GM12878 (cell line): ENCODE measurements at places on chromosomes 6 and 20.

GRCh38 chr20:48850257-48850976 is 22.6 kb upstream of the PREX1 start:
- H3K4me1 ChIP-seq = peaks cover 37% of the 10 kb centered on the region
- H3K4me3 ChIP-seq = no peak overlapping the region
- no peak overlapping the region; the same call in 1 of the 2 replicates for H3K27ac ChIP-seq
- DNase-seq = no peak
- H3K27me3 ChIP-seq = no peaks in the 10 kb centered on the region

DNA sequence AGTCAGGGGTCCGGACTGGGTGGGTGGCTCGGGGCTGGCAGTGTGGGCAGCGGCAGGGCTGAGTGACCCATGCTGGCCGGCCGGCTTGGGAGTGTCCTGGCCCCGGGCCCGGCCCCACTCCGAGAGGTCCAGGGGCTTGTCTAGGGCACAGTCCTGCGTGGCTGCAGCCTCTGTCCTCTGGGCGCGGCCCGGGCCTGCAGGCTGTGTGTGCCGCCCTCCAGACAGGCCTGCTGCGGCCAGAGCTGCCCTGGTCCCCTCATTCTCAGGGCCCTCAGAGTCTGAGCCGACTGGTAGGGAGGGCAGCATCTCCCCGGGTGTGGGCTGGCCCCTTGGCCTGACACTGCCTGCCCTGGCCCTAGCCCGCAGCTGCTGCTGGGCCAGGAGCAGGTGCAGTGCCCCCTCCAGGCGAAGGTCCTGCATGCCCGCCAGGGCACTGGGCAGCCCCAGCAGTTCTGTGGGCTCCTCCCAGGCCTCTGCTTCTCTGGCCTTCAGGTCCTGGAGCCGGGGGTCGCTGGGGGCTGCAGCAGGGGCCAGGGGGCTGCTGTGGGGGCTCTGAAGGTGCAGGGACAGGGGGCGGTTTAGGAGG is 6.9 kb upstream of the CABLES2 start:
- H3K27me3 ChIP-seq = no peaks in the 10 kb centered on the region
- no peak overlapping the region for H3K4me3 ChIP-seq
- no peak for DNase-seq
- no peaks in the 10 kb centered on the region for H3K36me3 ChIP-seq
- H3K27ac ChIP-seq = no peak overlapping the region
- H3K4me1 ChIP-seq = 0 out of 2 replicates have a peak, but pooled peaks cover 4% of the 10 kb centered on the region

DNA sequence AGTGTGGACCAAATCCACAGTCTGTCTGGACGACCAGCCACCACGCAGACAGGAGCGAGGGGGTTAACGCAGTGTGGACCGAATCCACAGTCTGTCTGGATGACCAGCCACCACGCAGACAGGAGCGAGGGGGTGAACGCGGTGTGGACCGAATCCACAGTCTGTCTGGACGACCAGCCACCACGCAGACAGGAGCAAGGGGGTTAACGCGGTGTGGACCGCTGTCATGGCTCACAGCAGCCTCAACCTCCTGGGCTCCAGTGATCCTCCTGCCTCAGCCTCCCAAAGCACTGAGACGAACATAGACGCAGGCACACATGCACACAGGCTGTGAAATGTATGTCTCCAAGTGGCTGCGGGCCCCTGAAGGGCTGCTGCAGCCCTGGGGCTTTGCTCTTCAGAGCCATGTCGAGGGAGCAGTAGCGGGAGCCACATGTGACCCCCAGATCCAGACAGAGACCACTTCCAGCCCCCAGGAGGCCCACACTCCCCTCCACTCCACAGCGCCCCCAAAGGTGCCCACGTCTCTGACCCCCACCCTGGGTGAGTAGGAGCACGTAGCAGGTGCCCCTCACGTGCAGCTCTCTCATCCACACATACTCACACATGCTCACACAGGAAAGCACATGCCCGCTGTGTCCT is 98.1 kb downstream of the YTHDF1 start:
- H3K27ac ChIP-seq = no peak overlapping the region
- no peak for DNase-seq
- no peak overlapping the region for H3K4me3 ChIP-seq
- no peaks in the 10 kb centered on the region for H3K4me1 ChIP-seq
- 0 out of 2 replicates have a peak, but pooled peaks cover 1% of the 10 kb centered on the region for H3K27me3 ChIP-seq

- no peaks in the 10 kb centered on the region; the same call in 1 of the 2 replicates for H3K4me1 ChIP-seq
- H3K36me3 ChIP-seq = 0 out of 2 replicates have a peak, but pooled peaks cover 2% of the 10 kb centered on the region
- H3K4me3 ChIP-seq = no peak overlapping the region
- no peak for DNase-seq
- H3K27ac ChIP-seq = no peak overlapping the region
- H3K27me3 ChIP-seq = no peaks in the 10 kb centered on the region
Observed at GRCh38 chr6:87623248-87623647, 33.3 kb downstream of the ORC3 start.

DNA sequence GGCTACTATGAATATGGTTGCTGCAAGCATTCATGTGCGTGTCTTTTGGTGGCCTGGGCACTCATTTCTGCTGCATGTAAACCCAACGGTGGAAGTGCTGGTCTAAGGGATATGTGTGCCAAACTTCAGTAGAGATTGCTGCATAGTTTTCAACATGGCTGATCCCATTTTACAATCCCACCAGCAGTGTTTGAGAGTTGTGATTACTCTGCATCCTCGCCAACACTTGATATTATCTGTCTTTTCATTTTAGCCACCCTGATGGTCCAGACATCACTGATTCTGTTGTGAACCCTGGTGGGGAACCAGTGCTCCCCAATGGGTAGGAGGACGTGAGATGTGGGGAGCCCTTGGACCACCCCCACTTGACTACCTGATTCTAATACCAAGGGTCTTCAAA is 27.5 kb downstream of the PACSIN1 start:
- no peaks in the 10 kb centered on the region for H3K27me3 ChIP-seq
- no peak for DNase-seq
- H3K4me3 ChIP-seq = no peak overlapping the region

DNA sequence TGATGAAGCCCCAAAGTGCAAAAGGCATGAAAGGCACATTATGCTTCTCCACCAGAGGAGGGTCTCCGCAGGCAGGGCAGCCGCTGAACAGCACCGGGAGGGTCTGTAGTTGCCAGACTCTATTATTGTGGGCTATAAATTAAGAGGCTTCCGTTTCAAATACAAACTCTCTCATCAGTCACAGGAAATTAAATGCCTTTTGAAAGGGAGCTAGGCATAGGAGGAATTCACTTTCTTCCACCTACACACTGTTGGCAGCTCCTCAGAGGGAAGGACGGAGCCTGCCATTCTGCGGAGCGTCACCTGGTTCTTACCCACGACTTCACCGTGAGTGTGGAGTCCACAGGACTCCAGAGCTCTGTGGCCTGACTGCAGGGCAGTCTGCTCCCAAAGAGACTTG is 140.8 kb upstream of the AGPAT4 start:
- H3K4me3 ChIP-seq = no peak overlapping the region
- H3K36me3 ChIP-seq = no peaks in the 10 kb centered on the region
- H3K4me1 ChIP-seq = no peaks in the 10 kb centered on the region
- H3K27me3 ChIP-seq = peaks cover 2% of the 10 kb centered on the region; the same call in 1 of the 2 replicates

DNA sequence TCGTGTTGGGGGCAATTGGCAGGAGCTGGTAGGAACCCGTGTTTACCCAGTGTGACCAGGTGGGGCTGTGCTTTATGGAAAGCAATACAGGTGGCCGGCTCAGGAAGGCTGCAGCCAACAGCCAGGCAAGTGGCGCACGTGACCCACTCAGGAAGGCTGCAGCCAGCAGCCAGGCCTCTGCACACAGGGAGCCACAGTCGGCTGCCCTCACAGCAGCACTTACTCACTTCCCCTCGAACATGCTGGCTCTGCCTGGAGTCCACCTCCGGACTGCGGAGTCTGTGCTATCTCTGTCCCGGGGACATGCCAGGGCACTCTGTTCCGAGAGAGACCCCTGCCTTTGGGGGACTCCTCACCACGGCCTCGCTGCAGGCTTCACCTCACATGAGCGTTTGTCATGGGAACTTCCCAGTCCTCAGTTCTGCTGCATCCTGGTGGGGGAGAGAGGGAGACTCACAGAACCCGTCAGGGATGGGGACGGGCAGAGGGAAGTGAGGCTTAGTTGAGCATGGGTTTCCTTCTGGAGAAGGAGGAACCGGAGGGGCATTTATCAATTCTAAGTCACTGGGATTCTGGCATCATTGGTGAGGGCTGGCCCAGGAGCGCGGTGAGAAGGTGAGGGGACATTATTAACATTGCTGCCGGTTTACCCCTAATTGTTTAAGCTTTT is 76.8 kb downstream of the TTLL2 start:
- DNase-seq = no peak
- H3K4me3 ChIP-seq = no peak overlapping the region
- H3K27ac ChIP-seq = no peak overlapping the region
- no peaks in the 10 kb centered on the region for H3K4me1 ChIP-seq

DNA sequence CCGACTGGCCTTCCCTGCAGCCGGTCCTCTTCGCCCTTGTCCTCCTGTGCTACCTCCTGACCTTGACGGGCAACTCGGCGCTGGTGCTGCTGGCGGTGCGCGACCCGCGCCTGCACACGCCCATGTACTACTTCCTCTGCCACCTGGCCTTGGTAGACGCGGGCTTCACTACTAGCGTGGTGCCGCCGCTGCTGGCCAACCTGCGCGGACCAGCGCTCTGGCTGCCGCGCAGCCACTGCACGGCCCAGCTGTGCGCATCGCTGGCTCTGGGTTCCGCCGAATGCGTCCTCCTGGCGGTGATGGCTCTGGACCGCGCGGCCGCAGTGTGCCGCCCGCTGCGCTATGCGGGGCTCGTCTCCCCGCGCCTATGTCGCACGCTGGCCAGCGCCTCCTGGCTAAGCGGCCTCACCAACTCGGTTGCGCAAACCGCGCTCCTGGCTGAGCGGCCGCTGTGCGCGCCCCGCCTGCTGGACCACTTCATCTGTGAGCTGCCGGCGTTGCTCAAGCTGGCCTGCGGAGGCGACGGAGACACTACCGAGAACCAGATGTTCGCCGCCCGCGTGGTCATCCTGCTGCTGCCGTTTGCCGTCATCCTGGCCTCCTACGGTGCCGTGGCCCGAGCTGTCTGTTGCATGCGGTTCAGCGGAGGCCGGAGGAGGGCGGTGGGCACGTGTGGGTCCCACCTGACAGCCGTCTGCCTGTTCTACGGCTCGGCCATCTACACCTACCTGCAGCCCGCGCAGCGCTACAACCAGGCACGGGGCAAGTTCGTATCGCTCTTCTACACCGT is 6.1 kb downstream of the UBD start:
- no peak overlapping the region for H3K27ac ChIP-seq
- H3K4me3 ChIP-seq = no peak overlapping the region
- H3K4me1 ChIP-seq = no peaks in the 10 kb centered on the region; the same call in 1 of the 2 replicates
- DNase-seq = no peak
- H3K27me3 ChIP-seq = peaks cover 5% of the 10 kb centered on the region; the same call in 1 of the 2 replicates
- H3K36me3 ChIP-seq = no peaks in the 10 kb centered on the region

- peaks cover 3% of the 10 kb centered on the region; the same call in 1 of the 2 replicates for H3K36me3 ChIP-seq
- no peak for DNase-seq
- H3K27me3 ChIP-seq = no peaks in the 10 kb centered on the region
- no peaks in the 10 kb centered on the region for H3K4me1 ChIP-seq
- no peak overlapping the region for H3K4me3 ChIP-seq
Observed at GRCh38 chr20:3646067-3646440, 17.1 kb downstream of the GFRA4 start.

DNA sequence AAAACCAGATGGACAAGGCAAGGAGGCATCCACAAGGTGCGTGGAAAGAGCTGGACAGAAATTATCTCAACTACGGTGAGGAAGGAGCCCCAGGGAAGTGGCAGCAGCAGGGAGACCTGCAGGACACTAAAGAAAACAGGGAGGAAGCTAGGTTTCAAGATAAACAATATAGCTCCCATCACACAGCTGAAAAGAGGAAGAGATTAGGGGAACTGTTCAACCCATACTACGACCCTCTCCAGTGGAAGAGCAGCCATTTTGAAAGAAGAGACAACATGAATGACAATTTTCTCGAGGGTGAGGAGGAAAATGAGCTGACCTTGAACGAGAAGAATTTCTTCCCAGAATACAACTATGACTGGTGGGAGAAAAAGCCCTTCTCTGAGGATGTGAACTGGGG is 26.8 kb downstream of the TRMT6 start:
- H3K36me3 ChIP-seq = no peaks in the 10 kb centered on the region
- H3K4me3 ChIP-seq = no peak overlapping the region
- no peak for DNase-seq
- no peaks in the 10 kb centered on the region for H3K4me1 ChIP-seq
- H3K27ac ChIP-seq = no peak overlapping the region

DNA sequence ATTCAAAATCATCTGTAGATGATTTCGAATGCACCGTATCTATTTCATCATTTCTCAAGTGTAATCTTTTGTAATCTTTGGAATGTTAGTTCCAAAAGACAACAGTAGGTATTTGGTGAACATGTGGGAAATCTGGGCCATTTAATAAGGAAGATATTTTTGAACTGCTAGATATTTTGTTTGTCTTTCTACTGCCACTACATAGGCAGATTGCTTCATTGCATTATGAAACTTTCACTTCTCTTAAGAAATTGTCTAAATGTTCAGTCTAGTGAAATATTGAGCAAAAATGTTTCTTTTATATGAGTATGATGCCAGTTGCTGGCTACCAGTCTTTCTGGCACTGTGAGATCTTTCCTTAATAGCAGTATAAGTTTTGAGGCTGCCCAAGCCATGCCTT is 527.8 kb upstream of the RNF217 start:
- no peaks in the 10 kb centered on the region for H3K4me1 ChIP-seq
- no peak for DNase-seq
- no peaks in the 10 kb centered on the region for H3K36me3 ChIP-seq
- no peaks in the 10 kb centered on the region for H3K27me3 ChIP-seq
- H3K27ac ChIP-seq = no peak overlapping the region

GRCh38 chr6:31763619-31763940 is 1.1 kb downstream of the SAPCD1 start:
- no peak overlapping the region for H3K4me3 ChIP-seq
- H3K36me3 ChIP-seq = no peaks in the 10 kb centered on the region; the same call in 1 of the 2 replicates
- no peaks in the 10 kb centered on the region for H3K4me1 ChIP-seq
- H3K27ac ChIP-seq = no peak overlapping the region
- H3K27me3 ChIP-seq = no peaks in the 10 kb centered on the region
- no peak for DNase-seq

DNA sequence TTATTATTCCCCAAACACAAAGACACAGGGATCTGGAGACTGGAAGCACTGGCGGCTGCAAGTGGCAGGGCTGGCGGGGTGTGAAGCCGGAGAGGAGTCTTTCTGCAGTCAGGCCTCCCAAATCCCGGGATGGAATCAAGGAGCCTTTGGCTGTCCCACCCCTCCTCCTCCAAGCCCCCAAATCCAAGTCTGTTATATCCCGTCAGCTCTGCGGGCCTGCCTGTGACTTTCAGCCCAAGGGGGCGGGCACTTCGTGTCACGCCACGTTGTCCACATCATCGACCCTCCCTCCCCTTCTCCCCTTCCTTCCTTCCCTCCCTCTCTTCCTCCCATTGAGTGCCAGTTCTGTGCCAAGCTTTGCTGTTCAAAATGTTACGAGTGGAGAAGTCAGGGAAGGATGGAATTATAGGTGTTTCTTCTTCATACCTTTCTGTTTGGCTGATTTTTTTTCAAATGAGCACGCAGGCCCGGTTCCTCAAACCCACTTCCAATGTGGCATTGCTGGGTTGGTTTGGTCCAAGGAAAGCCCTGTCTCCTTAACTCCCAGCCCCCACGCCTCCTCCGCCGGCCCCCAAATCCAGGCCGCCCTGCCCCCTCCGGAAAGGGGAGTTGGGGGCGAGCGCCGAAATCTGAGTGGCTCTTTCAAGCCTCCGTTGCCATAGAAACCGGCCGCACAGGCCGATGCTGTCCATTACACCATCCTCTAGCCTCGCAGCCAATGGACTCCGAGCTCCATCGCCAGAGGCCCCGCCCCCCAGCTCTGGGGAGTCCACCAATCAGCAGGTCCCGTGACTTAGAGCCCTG is 12.7 kb downstream of the ZCCHC3 start:
- H3K36me3 ChIP-seq = no peaks in the 10 kb centered on the region
- H3K27ac ChIP-seq = no peak overlapping the region; the same call in 1 of the 2 replicates
- no peaks in the 10 kb centered on the region for H3K27me3 ChIP-seq
- H3K4me1 ChIP-seq = peaks cover 4% of the 10 kb centered on the region; the same call in 1 of the 2 replicates
- no peak for DNase-seq
- H3K4me3 ChIP-seq = peak overlapping the region; percentile 46
